ENCODE measurements at places on chromosomes 12 and 14.

DNA sequence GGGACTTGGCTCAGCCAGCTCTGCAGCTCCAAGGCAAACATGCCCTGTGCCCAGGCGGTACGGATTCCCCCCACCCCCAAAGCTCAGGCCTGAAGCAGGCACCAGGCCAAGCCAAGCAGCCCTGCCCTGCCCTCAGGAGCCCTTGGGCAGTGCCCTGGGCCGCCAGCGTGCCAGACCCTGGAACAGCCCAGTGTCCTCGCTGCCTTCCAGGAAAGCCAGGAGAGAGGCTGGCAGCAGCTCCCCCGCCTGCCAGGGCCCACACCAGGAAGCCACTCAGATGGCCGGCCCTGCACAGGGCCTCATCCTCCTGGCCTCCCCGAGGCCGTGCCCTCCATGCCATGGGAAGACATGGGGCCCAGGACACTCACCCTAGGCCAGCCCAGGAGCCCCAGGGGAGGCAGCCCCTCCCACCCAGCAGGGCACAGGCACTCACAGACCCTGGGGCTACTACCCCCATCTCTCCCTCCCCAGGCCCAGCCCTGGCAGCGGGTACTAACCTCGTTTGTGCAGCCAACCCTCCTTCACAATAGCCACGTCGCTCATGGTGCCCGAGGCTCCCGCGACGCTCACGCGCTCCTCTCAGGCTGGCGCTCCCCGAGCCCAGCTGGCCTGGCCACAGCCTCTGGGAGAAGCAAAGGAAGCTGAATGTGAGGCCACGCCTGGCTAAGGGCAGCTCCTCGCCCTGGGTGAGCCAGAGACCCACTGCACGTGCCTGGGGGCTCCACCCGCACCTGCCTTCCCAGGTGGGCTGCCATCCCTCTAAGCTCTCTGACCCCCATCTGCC, 3.3 kb downstream of the AKT1 start:
- DNase-seq: no peak

- no peak for DNase-seq
These were observed 453.8 kb downstream of the TMEM121 start for GRCh38 chr14:105980224-105980623.

GRCh38 chr12:34397591-34398365, 375.5 kb downstream of the ALG10 start:
- no peak for DNase-seq

DNA sequence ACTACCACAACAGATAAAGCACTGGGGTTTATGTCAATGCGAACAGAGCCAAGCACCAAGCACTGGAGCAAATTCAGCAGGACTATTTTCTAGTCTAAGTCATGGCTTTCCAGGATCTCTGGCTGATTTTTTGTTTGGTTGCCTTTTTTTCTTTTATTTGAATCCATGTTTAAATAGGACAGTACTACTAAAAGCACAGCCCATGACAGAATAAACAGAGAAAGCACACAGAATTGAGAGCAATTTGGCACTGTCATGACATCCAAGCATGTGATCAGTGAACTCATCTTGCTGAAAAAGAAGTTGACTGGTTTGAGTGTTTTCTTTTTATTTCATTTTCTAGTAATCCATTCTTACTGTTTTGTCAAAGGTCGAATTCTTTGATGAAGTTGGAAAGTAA, 23.1 kb upstream of the RERG start:
- no peak for DNase-seq

- no peak for DNase-seq
These were observed 73.6 kb upstream of the CNTN1 start for GRCh38 chr12:40618636-40619035.

GRCh38 chr14:64569138-64569631, 19.4 kb downstream of the PPP1R36 start:
- peak; percentile 59 for DNase-seq

- DNase-seq: no peak
These were observed 1099.7 kb downstream of the BCL11B start for GRCh38 chr14:98172243-98172778.

GRCh38 chr14:80455031-80455430, 243.7 kb upstream of the DIO2 start:
- no peak for DNase-seq

DNA sequence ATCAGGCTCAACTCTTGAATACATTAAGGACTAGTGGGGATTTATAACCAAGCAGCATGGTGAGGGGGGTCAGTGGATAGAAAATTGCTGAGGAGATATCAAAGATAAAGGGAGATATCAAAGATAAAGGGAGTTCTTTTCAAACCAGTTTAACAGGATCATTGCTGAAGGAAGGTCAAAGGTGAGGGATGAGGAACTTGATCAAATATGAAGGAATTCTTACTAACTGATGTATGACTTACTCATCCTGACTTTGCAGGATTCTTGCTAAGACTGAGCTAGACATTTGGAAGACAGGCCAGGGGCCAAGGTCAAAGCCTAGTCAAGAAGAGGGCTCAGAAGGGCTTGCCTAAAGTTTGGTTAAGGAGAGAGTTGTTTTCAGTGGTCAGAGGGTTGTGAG, 4.8 kb downstream of the ABHD4 start:
- no peak for DNase-seq

- DNase-seq: no peak
These were observed 28.2 kb downstream of the RAP1B start for GRCh38 chr12:68638721-68639395.

GRCh38 chr14:72314808-72315435, 382.7 kb downstream of the RGS6 start:
- no peak for DNase-seq

GRCh38 chr12:126936181-126936851, 1330.7 kb upstream of the TMEM132C start:
- no peak for DNase-seq

DNA sequence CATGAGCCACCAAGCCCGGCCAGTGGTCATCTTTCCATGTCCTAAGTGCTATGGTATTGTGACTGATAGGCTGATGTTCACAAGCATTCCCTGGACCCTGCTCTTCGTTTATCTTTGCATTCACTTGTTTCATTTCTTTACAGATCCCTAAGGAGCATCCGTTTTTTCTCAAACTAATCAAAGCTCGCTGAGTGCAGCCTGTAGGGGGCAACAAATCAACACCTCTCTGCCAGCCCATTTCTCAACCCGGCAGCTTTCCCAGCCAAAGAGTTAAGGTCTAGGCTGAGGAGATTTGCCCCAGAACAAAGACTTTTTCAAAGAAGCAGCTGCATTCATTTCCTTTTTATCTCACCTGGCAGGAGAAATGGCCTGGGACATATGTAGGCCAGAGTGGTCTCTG, 12.1 kb downstream of the SIRT4 start:
- DNase-seq: no peak

GRCh38 chr14:88934351-88934806, 109.9 kb downstream of the TTC8 start:
- DNase-seq: no peak

DNA sequence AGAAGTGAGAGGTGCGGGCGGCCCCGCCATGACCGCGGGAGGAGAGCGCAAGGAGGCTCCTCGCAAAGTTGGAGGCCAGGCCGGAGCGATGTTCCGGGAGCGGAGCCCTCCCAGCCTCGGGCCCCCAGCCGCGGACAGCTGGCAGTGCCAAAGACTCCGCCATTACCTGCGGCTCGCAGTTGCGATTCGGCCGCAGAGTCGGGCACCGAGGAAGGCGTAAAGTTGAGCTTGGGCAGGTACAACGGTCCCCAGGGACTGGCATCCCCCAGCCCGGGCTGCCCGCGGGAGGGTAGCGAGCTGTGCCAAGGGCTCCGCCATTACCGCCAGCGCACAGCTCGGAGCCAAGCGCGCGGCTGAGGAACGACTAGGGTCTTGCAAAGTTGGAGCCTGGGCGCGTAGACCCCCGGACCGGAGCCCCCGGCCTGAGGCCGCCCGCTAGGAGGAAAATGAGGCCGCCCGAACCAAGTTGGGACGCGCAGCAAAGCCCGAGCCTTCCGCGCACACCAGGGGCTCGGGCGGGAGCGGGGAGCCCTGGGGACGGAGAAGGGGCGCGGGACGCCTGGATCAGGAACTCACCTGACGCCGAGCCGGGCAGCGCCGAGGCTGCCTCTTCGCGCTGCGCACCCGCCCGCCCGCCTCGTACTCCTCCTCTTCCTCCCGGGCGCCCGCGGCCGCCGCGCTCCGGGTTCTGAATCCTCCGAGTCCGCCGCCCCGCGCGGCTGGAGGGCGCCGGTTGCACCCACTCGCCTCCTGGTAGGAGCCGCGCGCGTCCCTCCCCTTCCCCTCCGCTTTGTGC, 677 bp downstream of the NOS1 start:
- DNase-seq: no peak

DNA sequence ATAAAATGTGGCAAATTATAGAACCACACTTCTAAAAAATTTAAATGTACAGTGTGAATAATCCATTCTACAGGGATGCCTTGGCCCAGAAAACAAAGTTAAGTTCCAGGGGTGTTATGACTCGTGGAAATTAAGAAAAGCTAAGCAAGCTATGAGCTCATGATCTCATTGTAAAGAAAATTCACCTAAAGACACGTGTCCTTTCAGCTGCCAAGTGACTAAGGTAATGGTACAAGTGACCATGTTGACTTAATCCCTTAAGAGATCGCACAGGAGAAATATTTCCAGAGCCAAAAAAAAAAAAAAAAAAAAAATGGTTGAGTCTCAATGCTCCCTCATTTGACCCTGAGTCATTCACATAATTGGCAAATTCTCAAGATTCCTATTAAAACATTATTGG, 51.4 kb upstream of the ANO2 start:
- DNase-seq: no peak

DNA sequence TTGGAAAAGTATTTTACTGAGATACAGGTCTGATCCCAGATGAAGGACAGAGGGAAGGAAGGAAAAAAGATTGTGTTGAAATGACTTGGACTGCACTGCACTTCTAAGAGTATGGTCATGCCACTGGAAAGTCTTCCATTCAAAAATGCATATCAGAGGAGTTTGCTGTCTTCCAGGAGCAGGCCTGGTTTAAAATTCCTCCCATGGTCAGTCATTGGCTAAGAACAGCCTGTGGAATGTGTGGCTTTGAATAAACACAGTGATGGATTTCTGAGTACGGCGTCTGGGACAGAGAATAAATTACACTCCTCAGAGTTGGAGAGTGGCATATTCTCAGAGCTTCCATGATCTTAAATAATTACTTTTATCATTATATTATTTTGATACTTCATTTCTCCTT, 245.8 kb upstream of the PDZRN4 start:
- no peak for DNase-seq
